ENCODE measurements at places on chromosomes 3 and 15.
A peak's percentile ranks its signal among the peaks of the same experiment; 100 is the strongest.

DNA sequence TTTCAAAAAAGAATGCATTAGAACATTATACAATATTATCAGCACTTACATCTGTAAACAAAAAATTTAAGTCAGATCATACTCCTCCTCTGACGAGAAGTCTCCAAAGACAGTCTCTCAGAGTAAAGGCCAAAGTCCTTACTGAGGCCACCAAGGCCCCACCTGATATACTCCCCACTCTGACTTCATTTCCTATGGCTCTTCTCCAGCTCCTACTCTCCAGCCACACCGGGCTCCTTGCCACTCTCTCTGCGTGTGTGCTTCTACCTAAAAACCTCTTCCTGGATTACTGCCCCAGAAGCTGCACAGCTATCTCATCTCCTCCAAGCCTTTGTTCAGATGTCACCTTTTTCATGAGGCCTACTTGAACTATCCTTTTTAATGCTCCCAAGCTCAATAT is 5.0 kb downstream of the DCP1A start:
- no peaks in the 10 kb centered on the region for H3K27me3 ChIP-seq
- H3K27ac ChIP-seq, result no peak overlapping the region
- DNase-seq, result no peak
- H3K36me3 ChIP-seq, result peaks cover 26% of the 10 kb centered on the region
- H3K4me1 ChIP-seq, result peaks cover 25% of the 10 kb centered on the region

GRCh38 chr3:58584690-58585004 is 7.5 kb upstream of the FAM107A start:
- no peak overlapping the region for H3K27ac ChIP-seq
- H3K36me3 ChIP-seq, result no peaks in the 10 kb centered on the region
- no peak for DNase-seq
- no peaks in the 10 kb centered on the region for H3K4me1 ChIP-seq
- H3K4me3 ChIP-seq, result peak overlapping the region; percentile 74
- peaks cover 18% of the 10 kb centered on the region for H3K27me3 ChIP-seq

DNA sequence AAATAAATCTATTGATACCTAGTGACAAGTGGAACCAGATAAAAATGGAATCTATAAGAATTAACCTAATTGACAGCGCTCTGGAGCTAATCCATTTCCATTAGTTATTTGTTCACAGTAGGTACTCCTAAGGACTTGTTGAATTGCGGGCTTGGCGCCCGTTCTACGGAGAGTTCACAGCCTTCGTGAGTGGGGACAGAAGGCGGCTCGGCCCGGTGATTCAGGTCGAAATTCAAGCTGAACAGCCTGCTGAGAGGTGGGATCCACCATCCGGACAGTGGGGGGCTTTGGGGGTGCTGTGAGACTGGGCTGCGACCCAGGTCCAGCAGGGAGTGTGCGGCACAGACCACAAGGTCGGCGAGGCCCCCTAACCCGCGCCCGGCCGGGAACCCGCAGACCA is 779 bp upstream of the CTNNB1 start:
- H3K4me3 ChIP-seq, result peak overlapping the region; percentile 64
- no peak for DNase-seq
- no peak overlapping the region for H3K27ac ChIP-seq
- H3K36me3 ChIP-seq, result no peaks in the 10 kb centered on the region
- peaks cover 27% of the 10 kb centered on the region for H3K4me1 ChIP-seq

DNA sequence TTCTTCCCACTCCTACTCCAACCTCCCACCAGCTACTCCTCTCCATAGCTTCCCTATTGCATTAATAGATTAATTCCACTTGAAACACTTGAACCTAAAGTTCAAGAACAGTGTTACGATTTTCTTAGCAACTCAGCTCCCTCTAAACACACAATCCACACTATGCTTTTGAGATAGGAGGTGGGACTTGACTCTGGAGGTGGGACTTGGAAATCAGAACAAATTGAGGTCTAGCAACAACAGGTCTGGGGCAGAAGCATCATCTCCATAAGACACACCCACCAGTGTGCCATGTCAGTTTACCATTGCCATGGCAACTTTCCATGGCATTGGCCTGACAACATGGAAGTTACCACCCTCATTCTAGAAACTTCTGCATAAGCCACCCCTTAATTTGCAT is 336.5 kb upstream of the ALCAM start:
- no peak for DNase-seq
- H3K36me3 ChIP-seq, result no peaks in the 10 kb centered on the region
- no peak overlapping the region for H3K27ac ChIP-seq
- no peak overlapping the region for H3K4me3 ChIP-seq

- no peaks in the 10 kb centered on the region for H3K27me3 ChIP-seq
- no peak overlapping the region for H3K27ac ChIP-seq
- no peaks in the 10 kb centered on the region for H3K4me1 ChIP-seq
- no peaks in the 10 kb centered on the region for H3K36me3 ChIP-seq
These were observed 125.2 kb downstream of the CFAP20DC start for GRCh38 chr3:58924578-58924977.

DNA sequence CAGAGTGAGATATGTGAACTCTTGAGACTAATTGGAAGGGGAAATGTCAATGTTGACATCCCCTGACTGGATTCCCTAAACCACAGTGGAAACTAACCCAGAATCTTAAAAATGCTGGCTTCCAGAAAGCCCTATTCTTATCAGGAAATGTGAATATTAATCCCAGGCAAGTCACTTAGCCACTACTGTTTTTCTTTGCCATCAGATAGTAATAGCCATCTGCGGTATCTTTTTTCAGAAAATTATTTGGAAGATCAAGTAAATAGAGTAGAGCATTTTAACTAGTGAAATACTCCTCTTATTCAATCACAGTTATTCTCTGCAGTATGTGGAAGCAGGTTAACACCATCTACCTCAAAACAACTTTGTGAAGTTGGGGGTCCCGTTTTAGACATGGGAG is 318.9 kb downstream of the RORA start:
- H3K4me3 ChIP-seq, result no peak overlapping the region
- no peaks in the 10 kb centered on the region for H3K4me1 ChIP-seq
- H3K27ac ChIP-seq, result no peak overlapping the region
- no peaks in the 10 kb centered on the region for H3K36me3 ChIP-seq
- DNase-seq, result no peak

GRCh38 chr15:49693498-49693897 is 72.7 kb downstream of the DTWD1 start:
- H3K27ac ChIP-seq, result no peak overlapping the region
- H3K4me1 ChIP-seq, result no peaks in the 10 kb centered on the region
- DNase-seq, result no peak
- H3K36me3 ChIP-seq, result no peaks in the 10 kb centered on the region

- H3K4me3 ChIP-seq, result no peak overlapping the region
- peaks cover 30% of the 10 kb centered on the region for H3K4me1 ChIP-seq
- H3K36me3 ChIP-seq, result no peaks in the 10 kb centered on the region
- no peaks in the 10 kb centered on the region for H3K27me3 ChIP-seq
- DNase-seq, result no peak
- H3K27ac ChIP-seq, result no peak overlapping the region
These were observed 59.8 kb upstream of the HEG1 start for GRCh38 chr3:125115640-125116039.

- H3K4me3 ChIP-seq, result no peak overlapping the region
- no peaks in the 10 kb centered on the region for H3K36me3 ChIP-seq
- H3K4me1 ChIP-seq, result no peaks in the 10 kb centered on the region
- H3K27me3 ChIP-seq, result no peaks in the 10 kb centered on the region
These were observed 60.1 kb downstream of the SLCO3A1 start for GRCh38 chr15:91913560-91913959.

DNA sequence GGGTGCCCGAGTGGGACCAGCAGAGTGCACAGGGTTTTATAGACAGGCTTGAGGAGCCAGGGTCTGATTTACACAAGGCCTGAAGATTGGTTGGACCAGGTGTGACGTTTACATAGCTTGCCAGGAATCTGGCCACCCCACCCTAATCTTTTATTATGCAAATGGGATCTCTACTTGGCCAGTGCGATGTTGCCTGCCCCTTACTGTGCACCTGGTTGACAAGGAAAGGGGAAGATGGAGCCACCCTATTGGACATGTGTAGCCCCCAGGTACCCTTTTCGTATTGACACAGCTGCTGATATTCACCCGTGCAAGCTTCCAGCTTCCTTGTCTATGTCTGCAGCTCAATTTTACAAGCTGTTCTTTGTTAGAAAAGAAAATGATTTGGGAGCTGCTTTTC is 132.0 kb downstream of the ARNT2 start:
- H3K4me3 ChIP-seq, result no peak overlapping the region
- peaks cover 3% of the 10 kb centered on the region for H3K27me3 ChIP-seq
- DNase-seq, result no peak
- H3K4me1 ChIP-seq, result no peaks in the 10 kb centered on the region
- H3K27ac ChIP-seq, result no peak overlapping the region

GRCh38 chr15:66046751-66047150 is 177.5 kb downstream of the RAB11A start:
- H3K27me3 ChIP-seq, result no peaks in the 10 kb centered on the region
- H3K4me1 ChIP-seq, result no peaks in the 10 kb centered on the region
- DNase-seq, result no peak
- no peak overlapping the region for H3K4me3 ChIP-seq

- H3K4me3 ChIP-seq, result no peak overlapping the region
- DNase-seq, result no peak
- H3K4me1 ChIP-seq, result no peaks in the 10 kb centered on the region
These were observed 7.8 kb downstream of the SLC28A2 start for GRCh38 chr15:45259796-45260195.

DNA sequence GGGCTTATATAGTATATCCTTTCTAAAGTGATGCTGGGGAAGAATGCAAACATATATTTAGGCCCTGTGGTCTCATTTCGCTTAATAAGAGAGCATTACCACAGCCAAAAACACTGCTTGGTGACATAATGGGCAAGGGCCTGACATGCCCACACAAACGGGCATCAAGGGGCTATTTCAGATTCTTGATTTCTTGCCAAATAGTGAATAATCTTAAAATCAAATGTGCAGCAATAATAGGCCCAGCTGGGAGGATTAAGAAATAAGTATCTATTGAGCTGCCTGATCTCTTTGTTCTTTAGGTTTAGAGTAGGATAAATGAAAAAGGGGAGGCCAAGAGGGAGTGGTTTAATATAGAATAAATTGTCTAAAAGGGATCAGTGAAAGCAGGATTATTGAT is 241.0 kb upstream of the GBE1 start:
- no peaks in the 10 kb centered on the region for H3K4me1 ChIP-seq
- H3K27ac ChIP-seq, result no peak overlapping the region
- H3K4me3 ChIP-seq, result no peak overlapping the region
- no peaks in the 10 kb centered on the region for H3K27me3 ChIP-seq

GRCh38 chr15:78453447-78453846 is 15.4 kb downstream of the IREB2 start:
- no peak for DNase-seq
- H3K27me3 ChIP-seq, result no peaks in the 10 kb centered on the region
- H3K36me3 ChIP-seq, result no peaks in the 10 kb centered on the region

DNA sequence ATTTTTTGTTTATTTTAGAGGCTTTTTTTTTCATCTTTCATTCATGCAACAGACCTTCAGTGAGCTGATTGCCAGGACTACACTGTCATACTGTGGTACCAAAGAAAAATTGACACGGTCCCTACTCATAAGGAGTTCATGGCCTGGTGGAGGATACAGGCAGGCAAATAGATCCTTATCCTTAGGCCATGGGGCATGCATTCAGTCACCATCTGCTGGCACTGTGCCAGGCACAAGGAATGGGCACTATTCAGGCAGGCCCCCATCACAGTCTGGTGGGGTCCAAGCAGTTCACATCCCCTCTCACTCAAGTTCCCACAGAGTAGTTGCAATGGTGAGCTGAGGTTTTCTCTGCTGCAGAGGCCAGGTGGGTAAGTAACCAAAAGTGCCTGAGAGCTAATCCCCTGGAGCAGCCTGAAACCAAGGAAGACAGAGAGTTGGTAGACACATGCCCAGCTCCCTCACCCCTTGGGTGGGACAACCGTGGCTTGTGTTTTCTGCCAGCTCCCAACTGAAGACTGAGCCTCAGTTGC is 17.3 kb downstream of the CISH start:
- H3K36me3 ChIP-seq, result no peaks in the 10 kb centered on the region
- H3K4me3 ChIP-seq, result no peak overlapping the region
- peaks cover 68% of the 10 kb centered on the region for H3K4me1 ChIP-seq
- DNase-seq, result no peak

- H3K27me3 ChIP-seq, result no peaks in the 10 kb centered on the region
- H3K27ac ChIP-seq, result no peak overlapping the region
- H3K4me1 ChIP-seq, result no peaks in the 10 kb centered on the region
These were observed 96.3 kb upstream of the P2RY1 start for GRCh38 chr3:152738656-152739055.

- no peaks in the 10 kb centered on the region for H3K4me1 ChIP-seq
- no peaks in the 10 kb centered on the region for H3K36me3 ChIP-seq
- no peak overlapping the region for H3K27ac ChIP-seq
- DNase-seq, result no peak
- no peaks in the 10 kb centered on the region for H3K27me3 ChIP-seq
- H3K4me3 ChIP-seq, result no peak overlapping the region
These were observed 41.4 kb upstream of the ST3GAL6 start for GRCh38 chr3:98721776-98722175.

DNA sequence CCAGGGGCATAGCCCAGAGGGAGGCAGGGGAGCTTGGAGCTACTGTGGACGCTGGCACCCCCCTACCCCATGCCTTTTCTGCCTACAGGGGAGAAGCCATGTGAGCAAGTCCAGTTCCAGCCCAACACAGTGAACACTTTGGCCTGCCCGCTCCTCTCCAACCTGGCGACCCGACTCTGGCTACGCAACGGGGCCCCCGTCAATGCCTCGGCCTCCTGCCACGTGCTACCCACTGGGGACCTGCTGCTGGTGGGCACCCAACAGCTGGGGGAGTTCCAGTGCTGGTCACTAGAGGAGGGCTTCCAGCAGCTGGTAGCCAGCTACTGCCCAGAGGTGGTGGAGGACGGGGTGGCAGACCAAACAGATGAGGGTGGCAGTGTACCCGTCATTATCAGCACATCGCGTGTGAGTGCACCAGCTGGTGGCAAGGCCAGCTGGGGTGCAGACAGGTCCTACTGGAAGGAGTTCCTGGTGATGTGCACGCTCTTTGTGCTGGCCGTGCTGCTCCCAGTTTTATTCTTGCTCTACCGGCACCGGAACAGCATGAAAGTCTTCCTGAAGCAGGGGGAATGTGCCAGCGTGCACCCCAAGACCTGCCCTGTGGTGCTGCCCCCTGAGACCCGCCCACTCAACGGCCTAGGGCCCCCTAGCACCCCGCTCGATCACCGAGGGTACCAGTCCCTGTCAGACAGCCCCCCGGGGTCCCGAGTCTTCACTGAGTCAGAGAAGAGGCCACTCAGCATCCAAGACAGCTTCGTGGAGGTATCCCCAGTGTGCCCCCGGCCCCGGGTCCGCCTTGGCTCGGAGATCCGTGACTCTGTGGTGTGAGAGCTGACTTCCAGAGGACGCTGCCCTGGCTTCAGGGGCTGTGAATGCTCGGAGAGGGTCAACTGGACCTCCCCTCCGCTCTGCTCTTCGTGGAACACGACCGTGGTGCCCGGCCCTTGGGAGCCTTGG is 5.6 kb downstream of the CIB1 start:
- no peaks in the 10 kb centered on the region for H3K27me3 ChIP-seq
- H3K27ac ChIP-seq, result no peak overlapping the region

GRCh38 chr3:24714436-24714835 is 219.8 kb upstream of the THRB start:
- H3K27me3 ChIP-seq, result no peaks in the 10 kb centered on the region
- H3K4me3 ChIP-seq, result no peak overlapping the region
- no peaks in the 10 kb centered on the region for H3K4me1 ChIP-seq
- no peak for DNase-seq
- H3K36me3 ChIP-seq, result no peaks in the 10 kb centered on the region

- DNase-seq, result no peak
- H3K27ac ChIP-seq, result no peak overlapping the region
- no peak overlapping the region for H3K4me3 ChIP-seq
- no peaks in the 10 kb centered on the region for H3K27me3 ChIP-seq
- H3K36me3 ChIP-seq, result no peaks in the 10 kb centered on the region
These were observed 9.4 kb upstream of the STRIT1 start for GRCh38 chr3:155302891-155303290.
